ENCODE measurements at places on chromosomes 16 and 17.

DNA sequence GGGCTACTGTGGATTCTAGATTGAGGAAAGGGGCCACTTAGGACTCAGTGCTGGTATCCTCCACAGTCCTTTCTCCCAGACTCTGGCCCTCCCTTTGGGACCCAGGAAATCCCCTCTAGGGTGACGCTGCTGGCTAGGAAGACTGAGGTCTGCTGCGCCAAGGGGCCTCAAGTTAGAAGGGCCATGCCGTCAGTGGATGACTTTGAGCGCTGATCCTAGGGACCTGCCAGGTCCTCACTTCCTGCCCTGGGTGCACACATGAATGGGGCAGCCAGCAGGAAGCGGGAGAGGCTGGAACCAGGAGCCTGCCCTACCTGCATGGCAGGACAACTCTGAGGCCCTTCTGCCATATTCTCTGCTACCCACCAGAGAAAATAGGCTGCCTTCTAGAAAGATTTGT is 145.0 kb downstream of the RAB11FIP4 start:
- DNase-seq: no peak

- DNase-seq: peak; percentile 76
Observed at GRCh38 chr17:43723697-43724359, 34.8 kb downstream of the SOST start.

DNA sequence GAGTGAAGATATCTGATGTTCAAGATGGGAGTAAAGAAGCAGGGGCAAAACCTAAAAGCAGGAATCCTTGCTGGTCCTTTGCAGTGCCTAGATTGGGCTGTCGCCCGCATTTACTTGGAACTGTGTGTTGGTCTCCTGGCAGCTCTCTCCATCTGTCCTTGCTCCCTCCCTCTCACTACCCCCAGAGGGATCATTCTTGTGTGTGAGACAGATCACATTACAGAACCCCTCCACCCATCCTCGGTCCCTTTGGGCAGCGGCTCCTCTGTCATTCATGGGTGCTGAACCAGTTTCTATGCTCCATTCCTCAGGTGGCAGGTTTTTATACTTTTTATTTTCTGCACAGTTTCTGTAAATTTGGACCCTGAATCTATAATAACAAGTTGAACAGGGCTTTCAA is 99.4 kb upstream of the MYOCD start:
- DNase-seq: no peak

DNA sequence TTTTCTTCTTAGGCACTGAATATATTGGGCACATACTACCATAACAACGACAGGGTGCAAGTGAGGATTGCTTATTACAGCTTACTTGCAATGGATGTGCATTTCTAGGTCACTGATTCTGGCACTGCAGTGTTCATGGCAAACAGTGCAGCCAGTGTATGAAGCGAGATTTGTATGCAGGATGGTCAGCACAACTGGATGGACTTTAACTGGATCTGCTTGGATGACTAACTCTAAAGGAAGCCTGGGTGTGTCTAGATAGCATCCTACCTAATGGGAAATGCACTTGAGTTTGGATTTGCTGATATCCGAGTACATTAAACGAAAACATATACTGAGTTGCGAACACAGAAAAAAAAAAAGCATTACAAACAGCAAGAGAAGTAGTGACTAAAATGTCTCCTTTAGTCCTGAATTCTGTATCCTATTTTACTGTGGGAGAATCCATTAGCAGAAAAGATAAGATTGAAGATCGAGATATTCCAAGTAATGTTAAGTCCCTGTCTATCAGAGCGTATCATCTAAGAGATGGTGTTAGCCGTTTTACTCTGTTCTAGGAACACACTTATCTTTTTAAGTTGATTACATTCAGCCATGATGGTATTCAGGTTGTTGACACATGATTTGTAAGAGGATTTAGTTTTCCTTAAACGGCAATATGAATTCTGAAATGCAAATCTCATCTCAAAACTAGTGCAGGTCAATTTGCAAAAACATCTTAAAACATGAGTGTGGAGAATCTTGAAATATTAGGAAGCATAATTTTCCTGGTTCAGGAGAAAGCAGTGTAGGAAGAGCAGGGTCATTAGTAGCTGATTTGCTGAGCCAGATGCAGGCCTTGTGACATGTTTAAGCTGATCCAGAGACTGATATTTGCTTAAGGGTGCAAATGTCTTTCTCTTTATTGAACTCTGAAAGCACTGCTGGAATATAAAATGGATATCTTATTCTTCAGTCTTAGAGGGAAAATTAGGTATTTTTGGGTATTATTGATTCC is 142.6 kb upstream of the CPHXL start:
- no peak for DNase-seq

DNA sequence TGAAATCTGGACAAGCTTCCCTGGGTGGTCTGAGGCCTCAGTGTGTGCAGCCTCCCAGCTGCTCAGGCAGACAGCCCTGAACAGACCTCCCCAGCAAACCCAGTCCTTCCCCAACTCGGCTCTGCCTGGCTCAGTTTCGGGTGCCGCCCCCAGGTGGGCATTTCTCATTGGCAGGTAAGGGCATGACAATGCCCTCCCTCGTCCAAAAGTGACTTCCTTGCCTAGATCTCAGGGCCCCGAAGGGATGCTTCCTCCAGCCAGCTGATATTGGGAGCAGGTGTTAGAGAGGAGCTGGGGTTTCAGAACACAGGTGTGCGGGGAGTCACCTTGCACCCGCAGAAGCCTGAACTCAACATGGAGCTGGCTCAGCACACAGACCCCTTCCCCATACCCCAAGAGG is 3.8 kb upstream of the PPL start:
- no peak for DNase-seq

Data from HFFc6 (cell line).